ENCODE measurements at places on chromosomes 16 and 17.
A peak's percentile ranks its signal among the peaks of the same experiment; 100 is the strongest.

DNA sequence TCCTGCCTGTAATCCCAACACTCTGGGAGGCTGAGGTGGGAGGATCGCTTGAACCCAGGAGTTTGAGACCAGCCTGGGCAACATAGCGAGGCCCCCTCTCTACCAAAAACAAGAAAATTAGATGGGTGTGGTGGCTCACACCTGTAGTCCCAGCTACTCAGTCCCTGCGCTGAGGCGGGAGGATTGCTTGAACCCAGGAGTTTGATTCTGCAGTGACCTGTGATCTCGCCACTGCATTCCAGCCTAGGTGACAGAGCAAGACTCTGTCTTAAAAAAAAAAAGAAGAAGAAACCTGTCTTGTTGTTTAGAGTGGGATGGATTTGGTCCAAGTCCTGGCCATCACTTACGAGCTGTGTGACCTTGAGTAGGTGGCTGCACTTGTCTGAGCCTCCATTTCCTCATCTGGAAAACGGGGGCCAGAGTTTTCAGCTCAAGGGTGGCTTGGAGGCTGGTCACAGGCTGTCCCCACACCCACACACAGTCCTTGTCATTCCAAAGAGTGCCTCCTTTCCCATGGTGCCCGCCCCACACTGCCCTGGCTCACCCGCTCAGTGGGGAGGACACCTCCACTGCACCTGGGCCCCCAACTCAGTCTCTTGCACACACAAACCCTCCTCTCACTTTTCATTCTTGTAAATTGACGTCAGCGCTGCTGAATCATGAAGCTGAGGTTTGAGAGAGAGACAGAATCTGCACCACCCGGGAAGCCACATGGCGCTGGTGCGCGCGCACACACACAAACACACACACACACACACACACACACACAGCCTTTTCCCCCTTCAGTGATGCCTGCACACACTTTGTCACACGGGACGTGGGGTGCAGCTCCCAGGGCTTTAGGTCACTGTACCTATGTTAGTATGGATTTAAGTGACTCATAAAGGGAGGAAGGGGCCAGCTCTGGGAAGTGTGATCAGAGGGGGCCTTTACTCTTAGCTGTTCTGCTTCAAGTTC, 4.2 kb downstream of the SOCS1 start:
- DNase-seq: peak; percentile 81

- no peak for DNase-seq
Measured at GRCh38 chr17:76585033-76585648, 519 bp downstream of the ST6GALNAC2 start.

GRCh38 chr17:31008374-31009041, 37.7 kb downstream of the RNF135 start:
- peak; percentile 61 for DNase-seq

GRCh38 chr16:20720251-20720650, 21.4 kb downstream of the THUMPD1 start:
- no peak for DNase-seq

- no peak for DNase-seq
Measured at GRCh38 chr16:450785-451512, 25.5 kb downstream of the RAB11FIP3 start.

DNA sequence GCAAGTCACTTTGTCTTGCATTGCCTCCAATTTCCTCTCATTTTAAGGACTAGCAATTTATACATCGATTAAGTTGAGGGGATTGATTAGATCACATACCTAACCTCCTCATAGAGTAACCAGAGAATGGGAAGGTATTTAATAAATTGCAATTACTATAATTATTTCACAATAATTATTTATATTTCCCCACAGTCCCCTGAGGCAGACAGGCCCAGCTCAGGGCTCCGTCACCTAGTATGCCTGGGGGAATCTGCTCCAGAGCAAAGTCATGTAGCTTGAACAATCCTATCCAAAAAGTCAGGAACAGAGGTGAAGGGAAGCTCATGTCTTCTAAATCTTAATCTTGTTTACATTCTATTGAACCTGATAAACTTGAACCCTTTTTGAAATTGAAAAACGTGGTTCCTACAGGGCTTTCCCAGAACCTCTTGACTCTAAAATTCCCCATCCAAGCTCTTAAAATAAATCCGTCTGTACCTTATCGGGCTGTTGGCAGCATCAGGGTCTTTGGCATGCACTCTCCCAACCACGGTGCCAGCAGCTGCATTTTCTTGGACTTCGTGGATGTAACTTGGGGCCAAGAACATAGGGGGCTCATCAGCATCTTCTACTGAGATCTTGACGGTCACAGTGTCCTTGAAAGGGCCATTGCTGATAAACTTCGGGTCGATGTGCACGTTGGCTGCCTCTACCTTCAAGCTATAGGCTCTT, 140.1 kb downstream of the CDH11 start:
- no peak for DNase-seq

DNA sequence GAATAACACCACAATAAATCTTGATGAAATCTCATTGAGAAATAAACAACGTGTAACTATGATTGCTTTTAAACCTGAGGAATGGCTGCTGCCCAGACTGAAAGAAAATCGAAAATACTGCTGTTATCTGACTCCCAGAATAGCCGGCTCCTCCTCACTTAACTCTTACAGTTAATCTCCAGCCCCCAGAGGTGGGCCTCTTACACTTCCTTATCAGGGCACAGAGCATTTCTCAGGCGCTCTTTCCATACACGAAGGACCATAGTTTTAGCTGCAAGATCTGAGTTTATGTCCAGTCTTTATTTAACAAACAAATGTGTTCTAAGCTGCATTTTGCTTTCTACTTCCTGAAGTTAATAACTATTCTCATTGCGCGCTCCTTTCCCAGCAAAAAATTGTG, 206.9 kb downstream of the MAP2K4 start:
- DNase-seq: no peak

DNA sequence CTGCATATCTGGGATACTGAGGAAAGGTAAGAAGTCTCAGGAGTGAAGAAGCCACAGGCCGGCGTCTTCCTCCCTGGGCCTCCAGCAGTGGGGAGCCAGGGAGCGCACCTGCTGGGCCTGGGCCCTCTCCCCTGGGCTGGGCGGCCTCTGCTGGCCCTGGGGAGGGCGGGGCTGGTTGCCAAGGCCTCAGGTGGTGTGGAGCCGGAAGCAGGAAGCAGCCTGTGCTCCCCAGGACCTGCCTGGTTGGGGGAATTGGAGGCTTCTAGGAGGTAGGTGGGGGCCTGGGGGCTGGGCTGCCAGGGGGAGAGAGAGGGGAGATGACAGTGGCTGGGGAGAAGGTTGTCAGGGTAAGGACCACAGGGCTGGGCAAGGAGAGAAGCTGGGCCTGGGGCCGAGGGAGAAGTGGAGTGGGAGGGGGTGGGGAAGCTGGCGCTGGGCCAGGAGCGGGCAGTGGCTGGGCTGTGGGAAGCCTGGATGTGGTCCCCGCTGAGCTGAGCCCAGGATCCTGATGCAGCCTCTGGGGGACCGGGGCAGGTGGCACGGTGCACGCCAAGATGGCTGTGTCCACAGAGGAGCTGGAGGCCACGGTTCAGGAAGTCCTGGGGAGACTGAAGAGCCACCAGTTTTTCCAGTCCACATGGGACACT, at the start of gene SMIM22:
Gene SMIM22, plus strand, starts transcription at position 189 of the 647 bp plus-strand sequence. Its CDS starts 366 bp downstream, at position 555.
- no peak for DNase-seq

- DNase-seq: no peak
Measured at GRCh38 chr16:83781-84615, 6.0 kb downstream of the MPG start.

DNA sequence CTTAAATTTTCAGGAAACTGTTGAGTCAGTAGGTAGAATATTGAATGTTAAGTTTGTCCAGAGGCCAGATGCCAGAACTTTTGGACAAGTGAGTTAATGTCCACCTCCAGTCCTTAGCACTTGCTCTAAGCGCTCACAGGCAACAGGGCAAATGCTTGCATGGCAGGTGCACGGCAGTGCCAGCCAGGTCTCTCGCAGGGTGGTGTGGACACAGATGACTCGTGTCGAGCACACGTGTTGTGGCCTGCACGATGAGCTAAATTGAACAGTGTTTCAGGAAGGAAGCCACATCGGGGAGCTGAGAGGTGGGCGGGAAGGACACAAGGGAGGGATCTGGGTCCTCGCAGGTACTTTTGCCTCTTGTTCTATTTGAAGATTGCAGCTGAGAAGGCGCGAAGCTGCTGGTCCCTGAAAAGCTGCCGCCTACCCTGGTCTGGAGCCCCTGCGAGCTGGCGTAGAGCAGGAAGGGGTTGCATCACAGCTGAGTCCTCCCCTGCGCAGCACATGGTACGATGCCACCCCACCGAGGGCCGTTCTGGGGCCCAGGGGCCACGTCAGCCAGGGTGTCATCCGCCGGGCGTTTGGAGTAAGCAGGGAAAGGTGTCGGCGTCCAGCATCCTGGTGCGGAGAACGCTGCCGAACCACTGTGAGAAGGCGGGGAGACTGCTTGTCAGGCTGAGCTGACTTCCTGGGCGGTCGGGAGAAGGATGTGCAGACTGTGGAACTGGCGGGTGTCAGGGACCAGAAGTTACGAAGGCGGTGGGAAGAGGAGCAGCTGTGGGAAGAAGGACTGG, 6.3 kb downstream of the RAB40C start:
- DNase-seq: no peak

- no peak for DNase-seq
Measured at GRCh38 chr17:63530557-63531021, 7.4 kb downstream of the KCNH6 start.

DNA sequence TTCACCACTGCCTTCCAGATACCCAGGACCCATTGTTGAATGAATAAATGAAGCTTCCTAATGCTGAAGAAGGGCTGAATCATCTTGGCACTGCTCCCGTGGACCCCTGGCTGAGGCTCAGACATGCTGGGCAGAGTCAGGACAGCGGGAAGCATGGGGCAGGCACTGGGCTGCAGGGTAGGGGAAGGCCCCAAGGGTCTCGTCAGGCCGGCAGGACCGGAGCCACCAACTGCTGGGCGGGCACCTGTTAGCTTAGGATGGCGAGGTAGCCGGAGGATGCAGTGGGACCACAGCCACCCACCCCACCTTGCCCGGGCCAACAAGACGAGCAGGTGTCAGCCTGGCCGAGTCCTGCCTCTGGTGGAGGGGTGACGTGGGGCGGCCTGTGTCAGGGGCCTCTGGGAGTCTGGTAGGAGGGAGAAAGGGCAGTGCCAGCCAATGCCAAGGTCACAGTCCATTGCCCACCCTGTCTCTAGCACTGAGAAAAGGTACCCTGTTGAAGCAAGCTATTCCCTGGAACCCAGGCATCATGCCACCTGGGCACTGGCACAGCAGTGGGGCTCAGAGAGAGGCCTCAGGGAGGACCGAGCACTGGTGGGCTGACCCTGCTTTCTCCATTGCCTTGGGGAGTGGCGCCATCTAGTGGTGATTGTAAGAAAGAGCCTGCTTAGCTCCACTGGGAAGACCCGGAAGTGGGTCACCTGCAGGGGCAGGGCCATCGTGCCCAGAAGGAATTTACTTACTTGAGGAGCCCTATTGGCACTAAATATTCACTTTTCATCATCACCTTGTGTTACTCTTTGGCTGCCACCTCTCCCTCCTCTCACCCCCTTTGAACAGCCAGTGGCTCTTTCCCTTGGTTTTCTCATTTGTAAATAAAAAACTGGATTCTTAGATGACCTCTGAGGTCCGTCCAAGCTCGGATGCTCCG, 3.0 kb upstream of the DLX3 start:
- DNase-seq: peak; percentile 81

DNA sequence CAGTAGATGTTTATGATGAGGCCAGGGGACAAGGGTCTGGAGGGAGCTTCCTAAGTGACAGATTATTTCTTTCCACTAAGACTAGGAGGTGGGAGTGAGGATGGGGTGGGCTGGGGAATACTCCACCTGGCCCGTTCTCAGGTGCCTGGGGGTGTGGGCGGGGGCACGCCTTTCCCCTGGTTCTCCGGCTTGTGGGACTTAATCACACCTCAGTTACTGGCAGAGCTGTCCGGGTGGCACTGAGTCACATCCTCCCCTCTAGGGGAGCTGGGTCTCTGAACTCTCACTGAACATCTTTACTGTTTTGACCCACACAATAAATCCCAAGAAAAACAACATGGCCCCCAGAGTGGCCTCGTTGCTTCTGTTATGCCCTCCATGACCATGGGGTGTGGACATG, 332.8 kb downstream of the MAF start:
- peak; percentile 70 for DNase-seq

- peak; percentile 65 for DNase-seq
Measured at GRCh38 chr16:55711959-55712876, 56.4 kb downstream of the SLC6A2 start.

DNA sequence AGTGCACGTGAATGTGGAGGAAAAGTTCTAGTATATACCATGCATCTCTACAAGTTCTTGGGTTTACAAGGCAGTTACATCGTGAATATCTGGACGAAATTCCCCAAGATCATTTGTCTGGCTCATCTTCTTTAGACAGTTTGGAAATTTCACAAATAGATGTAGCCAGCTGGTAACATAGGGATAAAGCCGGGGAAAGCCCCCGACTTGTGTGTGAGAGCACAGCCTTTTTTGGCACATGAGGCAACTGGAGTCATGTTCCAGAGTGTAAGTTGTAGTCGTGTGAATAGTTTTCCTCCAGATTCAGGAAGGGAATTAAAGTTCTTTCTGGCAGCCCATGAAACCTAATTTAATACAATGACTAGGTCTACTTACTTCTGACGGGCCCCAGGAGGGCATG, 62.3 kb downstream of the MARCHF10 start:
- no peak for DNase-seq

DNA sequence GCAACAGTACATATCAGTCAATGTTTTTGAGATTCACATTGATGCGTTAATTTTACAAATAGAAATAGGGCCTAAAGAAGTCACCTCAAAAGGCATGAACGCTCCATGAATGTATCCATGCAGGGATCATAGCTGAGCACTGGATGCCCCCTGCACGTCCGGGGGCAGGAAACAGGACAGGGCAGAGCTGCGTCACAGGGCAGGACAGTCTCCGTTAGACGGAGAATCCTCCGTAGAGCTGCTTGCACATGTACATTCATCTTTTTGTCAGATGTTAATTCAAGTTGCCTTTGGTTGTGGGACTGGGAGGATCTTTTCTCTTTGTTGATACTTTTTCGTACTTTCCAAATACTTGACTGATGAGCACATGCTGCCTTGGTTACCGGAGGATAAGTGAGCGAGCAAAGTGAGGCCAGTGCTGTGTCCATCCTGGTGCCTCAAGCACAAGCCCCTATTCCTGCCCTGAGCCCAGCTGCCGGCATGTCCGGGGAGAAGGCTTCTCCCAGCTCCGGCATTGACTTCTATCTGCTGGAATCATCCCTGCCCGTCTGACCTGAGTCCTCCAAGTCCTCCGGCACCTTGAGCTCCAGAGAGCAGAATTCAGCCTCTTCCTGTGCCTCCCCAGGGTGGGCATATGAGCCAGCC, 15.0 kb downstream of the GAA start:
- DNase-seq: no peak

- DNase-seq: no peak
Measured at GRCh38 chr17:70270554-70270953, 101.2 kb downstream of the KCNJ2 start.

- peak; percentile 60 for DNase-seq
Measured at GRCh38 chr17:41404024-41404671, 6.7 kb upstream of the KRT31 start.

DNA sequence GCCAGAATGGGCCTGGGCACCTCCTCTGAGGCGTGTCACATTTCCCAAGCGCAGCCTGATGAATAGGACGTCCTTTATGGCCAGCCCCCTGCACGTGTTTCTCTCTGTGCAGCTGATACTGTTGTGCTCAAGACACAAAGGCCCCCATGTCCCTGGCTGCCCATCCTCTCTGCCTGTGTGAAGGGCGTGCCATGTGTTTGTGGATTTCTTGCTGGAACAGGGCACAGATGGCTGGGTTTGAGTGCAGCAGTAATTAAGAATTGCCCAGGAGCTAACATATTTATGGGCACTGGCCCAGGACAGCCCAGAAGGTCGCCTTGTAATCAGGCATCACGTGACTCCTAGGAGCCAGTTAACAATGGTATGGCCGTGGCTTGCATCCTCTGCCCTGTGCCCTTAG, 181.1 kb downstream of the CCDC182 start:
- no peak for DNase-seq

All from activated naive CD4-positive, alpha-beta T cell treated with Interleukin-2 at 50 U/mL for 16 hours (primary cell).